ENCODE measurements at places on chromosomes 5 and 9.

DNA sequence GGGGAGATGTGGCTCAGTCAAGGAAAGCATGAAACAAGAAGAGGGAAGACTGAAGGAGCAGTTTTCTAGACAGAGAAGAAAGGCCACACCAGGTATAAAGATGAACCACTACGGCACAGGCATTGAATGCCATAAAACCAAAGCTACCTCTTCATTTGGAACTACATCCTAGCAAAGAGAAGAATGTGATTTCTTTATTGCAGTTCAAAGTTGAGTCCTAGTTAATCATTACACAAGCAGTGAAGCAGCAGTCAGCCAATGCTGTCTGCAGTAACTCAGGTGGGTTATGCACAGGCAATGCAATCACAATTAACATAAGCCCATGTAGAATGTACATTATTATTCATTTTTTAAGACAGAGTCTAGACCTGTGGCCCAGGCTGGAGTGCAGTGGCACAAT is 21.7 kb upstream of the PCAT7 start:
- DNase-seq = no peak

- DNase-seq = no peak
Observed at GRCh38 chr9:116027951-116028350, 125.6 kb upstream of the PAPPA start.

- DNase-seq = no peak
Observed at GRCh38 chr9:108913391-108913790, 20.5 kb downstream of the ELP1 start.

GRCh38 chr9:16410601-16411280 is 459.7 kb downstream of the BNC2 start:
- no peak for DNase-seq

GRCh38 chr5:79800979-79801827 is 111.6 kb downstream of the CMYA5 start:
- no peak for DNase-seq

GRCh38 chr9:75429531-75430475 is 341.5 kb downstream of the OSTF1 start:
- DNase-seq = no peak

GRCh38 chr5:112059579-112060135 is 302.7 kb upstream of the NREP start:
- DNase-seq = no peak

DNA sequence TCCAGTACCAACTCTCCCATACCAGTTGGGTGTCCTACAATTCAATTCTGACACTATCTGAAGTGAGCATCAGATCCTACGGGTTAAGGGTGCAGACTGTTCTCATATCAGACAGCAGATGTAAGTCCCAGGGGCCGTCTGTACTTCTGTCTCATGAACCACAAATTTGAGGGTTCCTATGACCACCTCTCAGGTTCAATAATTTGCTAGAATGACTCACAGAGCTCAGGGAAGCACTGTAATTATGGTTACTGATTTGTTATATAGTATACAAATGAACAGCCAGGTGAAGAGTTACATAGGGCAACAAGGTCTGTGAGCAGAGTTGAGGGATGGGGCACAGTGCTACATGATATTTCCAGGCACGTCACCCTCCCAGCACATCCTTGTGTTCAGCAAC is 499.1 kb downstream of the DMAC1 start:
- no peak for DNase-seq

DNA sequence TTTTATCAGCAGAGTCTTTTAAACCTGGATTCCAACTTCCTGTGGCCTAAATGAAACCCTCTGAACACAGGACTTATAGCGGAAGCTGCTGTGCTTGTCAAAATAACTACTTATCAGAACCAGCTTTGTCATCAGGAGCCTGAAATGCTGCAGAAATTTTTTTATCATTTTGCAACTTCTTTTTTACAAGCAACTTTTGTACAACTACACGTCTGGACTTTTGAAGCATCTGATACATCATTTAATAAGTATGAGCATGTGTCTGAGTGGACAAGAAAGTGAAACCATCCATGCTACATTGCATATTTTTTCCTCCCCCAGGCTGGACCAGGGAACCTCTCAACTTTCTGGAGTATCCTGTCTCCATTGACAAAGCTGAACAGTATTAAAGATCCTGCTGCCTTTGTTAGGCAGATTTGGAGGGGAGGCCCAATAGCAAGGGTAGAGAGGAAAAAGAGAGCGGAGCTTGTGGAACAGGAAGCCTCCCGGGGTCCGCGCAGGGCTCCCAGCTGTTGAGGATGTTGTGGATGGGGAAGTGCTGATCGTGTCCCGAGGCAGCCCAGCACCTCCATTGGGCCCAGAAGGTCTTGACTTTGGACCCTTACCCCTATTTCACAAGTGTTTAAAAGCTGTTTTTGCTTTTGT is 196.6 kb downstream of the MSX2 start:
- no peak for DNase-seq

DNA sequence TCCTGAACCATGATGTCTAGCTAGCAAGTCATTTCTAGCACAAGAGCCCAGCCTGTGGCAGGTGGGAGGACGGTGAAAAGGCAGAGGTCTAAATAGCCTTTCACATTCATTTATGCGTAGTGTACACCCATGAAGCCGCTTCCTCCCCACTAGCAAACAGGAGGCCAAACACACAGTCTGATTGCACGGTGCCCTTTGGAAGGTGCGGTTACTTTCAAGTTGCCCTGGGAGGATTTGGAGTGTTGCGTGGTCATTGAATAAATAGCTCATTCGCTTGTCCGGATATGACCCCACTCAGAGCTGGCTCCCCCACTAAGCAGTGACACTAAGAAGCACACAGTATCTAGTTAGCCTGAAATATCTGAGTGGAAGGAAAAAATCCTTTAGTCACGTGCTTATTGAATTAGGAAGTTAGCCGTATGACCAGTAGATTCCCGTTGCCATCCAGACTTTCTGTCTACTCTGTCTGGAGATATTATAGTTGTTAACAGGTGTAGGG is 664 bp upstream of the ARSB start:
- DNase-seq = peak; percentile 44

DNA sequence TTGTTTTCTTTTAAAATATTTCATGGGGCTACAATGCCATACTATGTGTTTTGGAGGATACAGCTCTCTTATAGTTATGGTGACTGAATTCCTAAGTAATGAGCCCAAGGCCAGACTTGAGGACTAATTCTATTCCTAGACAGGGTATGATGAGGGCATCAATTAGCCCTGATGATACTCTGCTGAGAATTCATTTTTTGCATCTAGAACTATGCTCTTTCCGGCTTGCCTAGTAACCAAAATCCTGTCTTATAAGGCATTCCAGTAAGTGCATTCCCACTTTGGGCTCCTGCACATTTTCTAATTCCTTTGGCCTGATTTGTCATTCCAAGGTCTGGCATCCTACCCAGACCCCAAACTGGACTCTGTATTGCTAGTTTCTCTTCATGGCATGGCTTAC is 62.4 kb downstream of the MAT2B start:
- DNase-seq = no peak

GRCh38 chr5:77669677-77670076 is 31.2 kb upstream of the OTP start:
- no peak for DNase-seq

DNA sequence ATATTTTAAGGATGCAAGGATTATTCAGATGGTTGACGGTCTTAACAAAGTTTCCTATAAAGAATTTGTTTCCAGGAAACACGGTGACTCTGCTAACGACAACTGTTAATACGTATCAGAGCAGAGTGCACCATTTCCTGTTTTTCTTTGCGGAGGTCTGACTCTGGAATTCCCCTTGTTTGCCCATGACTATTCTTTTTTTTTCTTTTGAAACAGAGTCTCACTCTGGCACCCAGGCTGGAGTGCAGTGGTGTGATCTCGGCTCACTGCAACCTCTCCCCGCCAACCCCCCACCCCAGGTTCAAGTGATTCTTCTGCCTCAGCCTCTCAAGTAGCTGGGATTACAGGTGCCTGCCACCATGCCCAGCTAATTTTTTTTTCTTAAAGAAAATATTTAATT is 115.9 kb downstream of the CDC42SE2 start:
- peak; percentile 73 for DNase-seq

- no peak for DNase-seq
Observed at GRCh38 chr5:74289238-74289637, 351.3 kb downstream of the ENC1 start.

DNA sequence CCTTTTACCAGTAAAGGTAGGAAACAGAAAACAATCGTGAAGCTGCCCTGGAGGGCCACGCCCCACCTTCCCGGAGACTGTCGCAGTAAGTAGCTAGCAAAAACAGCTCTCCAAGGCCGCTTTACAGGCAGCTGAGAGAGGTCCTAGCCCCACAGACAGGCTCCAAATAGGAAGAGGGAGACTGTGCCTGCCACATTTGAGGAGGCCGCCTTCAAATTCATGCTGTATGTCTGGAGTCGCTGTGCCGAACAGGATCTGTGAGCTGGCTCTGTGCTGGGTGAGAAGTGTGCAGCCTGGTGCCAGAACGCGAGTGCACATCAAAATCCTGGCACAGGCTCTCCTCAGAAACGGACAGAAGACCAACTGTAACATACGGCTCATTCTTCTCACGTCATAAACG is 582.2 kb downstream of the CETN3 start:
- DNase-seq = no peak

DNA sequence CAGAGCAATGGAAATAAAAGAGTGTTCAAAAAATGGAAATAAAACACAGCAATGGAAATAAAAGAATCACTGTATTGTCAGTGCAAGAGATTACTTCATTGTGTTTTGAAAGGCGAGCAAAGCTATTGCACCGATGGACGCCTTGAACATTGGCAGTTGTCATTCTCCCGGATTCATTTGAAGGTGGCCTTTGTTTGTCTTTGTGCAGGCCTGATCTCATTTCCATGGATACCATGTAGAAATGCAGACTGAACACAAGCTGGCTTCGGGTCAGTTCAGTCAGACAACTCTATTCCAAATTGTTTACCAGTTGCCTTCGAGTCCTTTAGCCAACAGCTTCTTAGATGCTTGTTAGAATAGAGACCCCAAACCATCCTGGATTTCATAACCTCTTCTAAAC is 8.3 kb downstream of the ITGA2 start:
- DNase-seq = no peak

DNA sequence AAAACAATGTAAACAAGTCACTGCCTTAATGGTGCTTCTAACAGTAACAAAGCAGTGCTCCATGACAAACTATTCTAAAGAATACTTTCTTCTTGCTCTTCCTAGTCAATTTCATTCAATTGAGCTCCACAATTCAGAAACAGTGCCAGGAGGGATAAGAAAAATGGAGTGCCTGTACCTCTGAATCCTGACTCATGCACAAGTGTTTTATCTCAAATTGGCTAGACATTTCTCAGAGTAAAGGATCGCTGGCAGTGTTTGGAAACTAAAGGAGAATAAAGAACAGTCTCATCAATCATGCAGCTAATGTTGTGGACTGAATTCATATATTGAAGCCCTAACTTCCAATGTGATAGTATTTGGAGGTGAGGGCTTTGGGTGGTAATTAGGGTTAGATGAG is 27.6 kb downstream of the SLC25A51 start:
- DNase-seq = no peak

GRCh38 chr5:34062419-34062818 is 19.4 kb upstream of the C1QTNF3 start:
- DNase-seq = no peak

- DNase-seq = no peak
Observed at GRCh38 chr5:139306628-139307379, 13.3 kb downstream of the MATR3 start.

DNA sequence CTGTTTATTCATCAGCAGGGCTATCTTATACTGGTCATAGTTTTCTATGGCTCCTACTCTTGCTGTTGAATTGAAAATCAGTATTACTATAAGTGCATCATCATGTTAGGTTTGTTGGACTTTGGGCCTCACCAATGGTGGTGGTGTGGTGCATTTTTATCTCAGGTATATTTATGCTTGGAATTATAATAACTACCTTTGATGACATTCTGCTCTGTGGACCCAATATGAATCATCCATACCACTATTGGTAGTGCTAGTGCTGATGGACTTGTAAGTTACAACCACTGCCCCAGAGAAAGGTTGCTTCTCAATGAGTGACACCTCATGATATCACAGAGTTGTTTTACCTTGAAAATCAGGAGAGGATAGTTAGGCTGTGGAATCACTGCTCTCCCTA is 28.0 kb downstream of the IL9 start:
- no peak for DNase-seq

- no peak for DNase-seq
Observed at GRCh38 chr9:31608416-31608815, 776.0 kb upstream of the ACO1 start.

- DNase-seq = peak; percentile 49
Observed at GRCh38 chr9:88387552-88388202, 567 bp upstream of the SPIN1 start.

DNA sequence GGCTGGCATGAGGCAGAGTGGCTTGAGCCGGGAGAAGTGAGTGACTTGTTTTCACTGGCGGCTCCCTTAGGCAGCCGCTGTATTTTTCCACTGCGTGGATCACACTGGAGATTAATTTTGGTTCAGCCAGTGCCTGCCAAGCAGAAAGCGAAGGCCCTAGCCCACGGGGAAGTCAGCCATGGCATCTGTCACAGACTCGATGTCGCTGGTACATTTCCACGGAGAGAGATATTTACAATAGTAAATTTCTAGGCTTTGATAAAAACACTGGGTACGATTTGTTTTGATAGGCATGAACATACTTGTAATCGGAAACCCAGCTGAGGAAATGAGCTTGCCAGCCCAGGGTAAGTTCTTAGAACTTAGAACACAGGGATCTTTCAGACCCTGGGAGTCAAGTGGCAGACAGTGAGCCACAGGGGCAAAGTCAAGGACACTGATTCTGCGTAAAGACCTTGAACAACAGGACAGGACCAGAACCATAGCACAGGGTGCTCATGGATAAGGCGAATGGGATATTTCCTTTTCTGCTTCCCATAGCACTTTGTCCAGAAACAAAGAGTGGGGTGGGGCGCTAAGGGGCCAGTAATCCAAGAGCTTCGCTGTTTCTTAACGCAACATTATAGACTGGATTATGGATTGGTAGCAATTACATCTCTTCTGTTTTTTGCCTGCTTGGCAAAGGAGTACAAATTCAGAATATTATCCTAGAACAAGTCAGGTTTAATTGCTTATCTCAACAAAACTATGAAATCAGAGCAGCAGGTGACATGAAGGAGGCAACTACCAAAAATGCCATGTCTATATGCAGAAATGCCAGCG is 4.5 kb downstream of the DUSP1 start:
- no peak for DNase-seq

GRCh38 chr5:174790906-174791305 is 66.5 kb downstream of the MSX2 start:
- DNase-seq = no peak

DNA sequence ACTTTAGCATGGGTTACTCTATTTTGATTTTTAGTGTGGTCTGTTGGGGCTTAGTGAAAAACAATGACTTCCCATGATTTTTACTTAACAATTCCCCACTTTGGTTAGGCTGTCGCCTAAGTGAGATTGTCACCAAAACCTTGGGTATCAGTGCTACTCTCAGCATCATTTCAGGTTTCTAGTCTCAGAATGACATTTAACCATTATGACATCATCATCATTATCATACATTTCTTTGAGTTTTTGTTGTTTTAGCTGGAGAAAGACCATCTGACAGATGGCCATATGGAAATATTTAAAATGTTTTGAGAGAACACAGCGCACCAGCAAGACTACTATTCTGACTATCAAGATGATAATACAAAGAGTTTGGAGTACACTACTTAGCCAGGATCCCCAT is 551.0 kb upstream of the PTPRD start:
- DNase-seq = no peak

Measured in CD4-positive, alpha-beta T cell treated with Interleukin-17A for 4 hours (primary cell).